ENCODE measurements at places on chromosomes 12 and 14.
A peak's percentile ranks its signal among the peaks of the same experiment; 100 is the strongest.

GRCh38 chr14:24051176-24051788 lies 527 bp upstream of the CARMIL3 start:
- peak; percentile 62 for DNase-seq

GRCh38 chr14:81408595-81408994 lies 8.5 kb upstream of the STON2 start:
- DNase-seq, result no peak

- DNase-seq, result no peak
Observed at GRCh38 chr14:75132382-75133086, 5.7 kb upstream of the NEK9 start.

DNA sequence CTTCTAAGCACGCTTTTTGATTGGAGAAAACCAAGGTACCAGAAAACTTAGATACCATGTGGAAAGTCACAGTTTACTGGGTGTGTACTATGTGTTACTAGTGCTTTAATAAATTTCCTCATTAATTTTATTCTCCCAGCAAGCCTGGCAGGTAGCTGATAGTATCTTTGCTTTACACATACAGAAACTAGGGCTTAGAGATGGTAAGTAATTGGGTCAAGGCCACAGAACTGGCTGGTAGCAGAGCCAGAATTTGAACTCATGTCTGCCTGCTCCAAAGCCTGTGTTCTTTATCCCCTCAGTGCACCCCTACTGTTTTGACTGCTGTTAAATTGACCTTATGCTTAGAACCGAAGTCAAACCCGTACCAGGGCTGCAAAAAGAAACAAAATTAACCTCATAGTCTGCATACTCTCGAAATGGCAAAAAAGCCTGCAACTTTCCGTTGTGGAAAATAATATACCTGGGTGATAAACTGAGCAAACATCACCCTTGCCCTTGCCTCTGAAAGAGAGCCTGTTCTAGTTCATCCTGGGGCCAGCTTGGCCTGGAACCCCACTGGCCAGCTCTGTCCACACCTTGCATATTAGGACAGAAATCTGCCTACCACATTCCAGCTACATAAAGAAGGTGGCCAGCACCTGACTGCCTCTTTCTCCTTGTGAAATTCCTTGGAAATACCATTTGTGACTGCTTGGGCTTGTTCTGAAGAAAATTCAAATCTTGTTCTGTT lies 118.9 kb downstream of the ETV6 start:
- no peak for DNase-seq

GRCh38 chr12:116071555-116072230 lies 205.8 kb downstream of the MED13L start:
- DNase-seq, result no peak

DNA sequence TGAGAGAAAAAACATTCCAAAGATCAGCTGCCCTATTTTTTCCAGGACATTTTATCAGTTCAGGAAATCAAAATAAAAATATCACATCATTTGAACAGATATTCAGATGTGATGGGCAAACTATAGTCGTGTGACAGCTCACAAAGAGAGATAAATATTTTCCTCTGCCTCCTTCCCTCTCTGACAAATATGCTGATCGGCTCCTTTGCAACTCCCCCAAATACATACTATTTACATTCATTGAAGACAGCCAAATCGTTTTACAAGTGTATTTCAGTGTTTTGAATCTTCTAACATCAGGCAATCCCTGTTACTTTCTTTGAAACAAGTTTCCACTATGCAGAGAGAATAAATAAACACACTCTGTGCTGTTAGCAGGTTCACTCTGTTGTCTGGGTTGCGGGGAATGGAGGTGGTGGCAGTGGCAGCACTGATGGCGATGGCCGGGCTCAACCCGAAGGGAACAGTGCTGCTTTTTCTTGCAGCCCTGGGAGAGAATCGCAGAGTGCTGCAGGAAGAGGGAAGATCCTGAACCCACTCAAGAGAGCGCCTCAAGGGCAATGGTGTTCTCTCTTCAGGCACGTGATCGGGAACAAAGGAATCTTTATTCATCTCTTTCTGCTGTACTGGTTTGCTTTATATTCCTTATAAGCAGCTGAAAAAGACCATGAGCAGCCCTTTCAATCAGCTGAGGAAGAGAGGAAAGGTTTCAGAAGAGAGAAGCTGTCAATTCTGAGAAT lies 142.5 kb downstream of the PHLDA1 start:
- DNase-seq, result peak; percentile 18

- no peak for DNase-seq
Observed at GRCh38 chr12:49933796-49934195, 16.7 kb upstream of the AQP2 start.

GRCh38 chr12:92229381-92229780 lies 83.7 kb upstream of the BTG1 start:
- no peak for DNase-seq

DNA sequence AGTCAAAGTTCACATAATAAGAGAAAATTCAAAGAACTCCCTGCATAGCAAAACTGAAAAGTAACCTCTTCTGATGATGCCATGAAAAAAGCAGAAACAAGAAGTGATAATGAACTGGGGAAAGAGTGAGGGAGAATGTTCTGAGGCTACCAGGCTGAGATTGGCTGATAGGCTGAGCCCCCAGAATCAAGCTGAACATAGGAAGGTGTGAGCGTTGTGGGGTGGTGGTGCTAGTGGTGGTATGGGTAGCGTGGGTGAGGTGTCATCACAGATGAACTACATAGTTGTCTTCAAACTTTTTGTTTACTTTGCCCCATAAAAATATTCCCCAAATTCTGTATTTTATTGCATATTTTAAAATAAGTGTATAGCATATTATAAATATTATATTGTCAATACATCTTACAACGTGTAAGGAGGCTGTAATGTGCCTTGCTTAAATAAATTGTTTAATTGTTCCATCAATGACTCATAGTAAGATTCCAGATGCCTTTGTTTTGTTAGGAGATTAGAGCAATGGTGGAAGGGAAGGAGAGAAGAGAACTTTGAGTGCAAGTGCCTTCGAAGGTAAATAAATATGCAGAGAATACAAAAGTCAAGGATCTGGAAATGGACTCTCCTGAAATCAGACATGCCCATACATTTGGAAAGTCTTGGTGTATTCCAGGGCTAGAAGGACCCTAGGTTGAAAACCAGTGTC lies 15.8 kb upstream of the CFAP54 start:
- DNase-seq, result no peak

DNA sequence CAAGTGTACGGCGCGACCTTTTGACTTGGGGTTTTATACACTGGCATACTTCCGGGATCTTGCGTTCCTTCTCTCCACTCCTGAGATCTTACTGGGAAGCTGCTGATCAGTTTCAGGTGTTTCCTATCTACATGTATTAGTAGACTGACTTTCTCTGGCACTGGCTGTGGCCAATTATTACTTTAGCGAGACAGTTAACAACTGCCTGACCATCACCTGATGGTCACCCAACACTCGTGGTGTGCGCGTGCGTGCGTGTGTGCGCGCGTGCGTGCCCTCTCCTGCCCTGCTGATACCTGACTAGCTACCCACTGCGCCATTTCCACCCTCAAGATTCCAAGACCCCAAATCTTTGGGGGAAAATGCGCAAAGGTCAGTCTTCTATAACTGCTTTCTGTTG lies 249.9 kb downstream of the AEBP2 start:
- no peak for DNase-seq

DNA sequence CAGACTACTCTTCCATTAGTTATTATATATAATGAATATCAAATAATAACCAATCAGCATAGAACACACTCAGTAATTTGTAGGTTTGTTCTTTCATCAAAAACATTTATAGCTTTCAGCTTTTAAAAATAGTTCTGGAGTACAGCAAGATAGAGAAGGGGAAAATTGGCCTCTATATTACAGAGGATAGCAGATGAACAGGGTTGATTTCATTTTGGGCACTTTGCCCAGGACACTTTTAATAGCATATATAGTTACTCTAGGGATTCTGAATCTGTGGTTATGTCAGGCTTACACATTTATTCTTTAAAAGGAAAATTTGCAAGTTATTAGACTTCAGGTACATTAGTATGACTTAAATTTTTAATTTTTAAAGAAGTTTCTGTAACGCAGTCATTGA lies 52.6 kb downstream of the IFT81 start:
- DNase-seq, result no peak

GRCh38 chr12:7001921-7002591 lies 16.2 kb downstream of the LPCAT3 start:
- DNase-seq, result no peak

DNA sequence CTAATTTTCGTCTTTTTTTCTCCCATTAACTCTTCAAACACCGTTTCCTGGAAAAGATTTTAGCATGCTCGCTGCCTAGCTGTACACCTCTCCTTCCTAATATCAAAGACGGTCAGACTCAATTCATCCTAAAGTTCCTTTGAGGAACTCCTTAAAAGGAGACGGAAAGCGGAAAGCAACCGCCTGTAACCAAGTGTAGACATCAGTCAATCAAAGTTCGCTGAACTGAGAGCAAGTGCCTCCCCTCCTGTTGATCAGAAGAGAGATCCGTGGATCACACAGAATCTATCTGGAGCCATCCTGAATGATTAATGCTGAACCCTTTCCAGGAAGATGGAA lies 412 bp upstream of the TEP1 start:
- no peak for DNase-seq

GRCh38 chr14:90553298-90553920 lies 156.6 kb downstream of the CALM1 start:
- DNase-seq, result no peak

DNA sequence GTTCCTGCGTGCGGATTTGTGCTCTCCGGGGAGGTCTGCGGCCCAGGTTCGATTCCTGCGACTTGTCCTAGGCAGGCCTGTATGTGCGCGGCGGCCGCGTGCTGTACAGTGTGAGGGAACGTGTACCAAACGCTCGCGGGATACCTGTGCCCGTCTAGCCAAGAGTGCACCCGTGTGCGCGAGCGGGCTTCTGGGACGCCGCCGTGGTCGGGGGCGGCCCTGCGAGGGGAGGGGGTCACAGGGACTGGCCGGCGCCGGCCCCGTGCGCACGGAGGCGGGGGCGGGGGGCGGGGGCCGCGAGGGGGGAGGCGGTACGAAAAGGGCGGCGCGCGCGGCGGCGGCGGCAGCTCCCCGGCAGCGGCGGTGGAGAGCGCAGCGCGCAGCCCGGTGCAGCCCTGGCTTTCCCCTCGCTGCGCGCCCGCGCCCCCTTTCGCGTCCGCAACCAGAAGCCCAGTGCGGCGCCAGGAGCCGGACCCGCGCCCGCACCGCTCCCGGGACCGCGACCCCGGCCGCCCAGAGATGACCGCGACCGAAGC lies at the start of gene DLK1:
DLK1 (plus strand) TSS at position 343 of the 536 bp plus-strand sequence; CDS start at position 520, 177 bp downstream.
- DNase-seq, result no peak

- no peak for DNase-seq
Observed at GRCh38 chr14:91341751-91342154, 75.9 kb downstream of the CCDC88C start.

GRCh38 chr12:23093488-23093887 lies 468.5 kb downstream of the ETNK1 start:
- no peak for DNase-seq

GRCh38 chr14:67665868-67666267 lies 8.6 kb downstream of the VTI1B start:
- DNase-seq, result no peak

- DNase-seq, result no peak
Observed at GRCh38 chr12:32140877-32141276, 34.2 kb downstream of the BICD1 start.

GRCh38 chr12:105369014-105369413 lies 38.5 kb downstream of the C12orf75 start:
- no peak for DNase-seq

GRCh38 chr12:115570069-115570777 lies 707.3 kb downstream of the MED13L start:
- DNase-seq, result no peak

DNA sequence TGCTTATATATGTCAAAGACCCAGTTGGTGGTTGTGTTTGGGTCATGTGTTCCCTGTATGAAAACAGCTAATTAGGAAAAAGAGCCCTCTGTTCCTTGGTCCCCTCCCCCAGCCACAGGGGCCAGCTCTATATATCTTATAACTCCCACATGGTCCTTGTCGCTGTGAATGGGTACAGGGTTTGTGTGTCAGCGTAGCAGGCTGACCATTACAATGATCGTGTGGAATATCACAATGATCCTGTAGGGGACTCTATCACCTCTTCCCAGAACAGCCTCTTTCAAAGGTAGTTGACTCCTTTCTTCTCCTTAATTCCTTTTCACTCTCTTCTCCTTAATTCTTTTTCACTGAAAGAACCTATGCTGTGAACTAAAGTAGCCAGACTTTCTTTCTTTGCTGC lies 51.6 kb upstream of the RIC8B start:
- no peak for DNase-seq

GRCh38 chr12:93226361-93226760 lies 151.4 kb upstream of the NUDT4 start:
- DNase-seq, result no peak

GRCh38 chr12:6754411-6754810 lies 1.5 kb upstream of the MLF2 start:
- no peak for DNase-seq

DNA sequence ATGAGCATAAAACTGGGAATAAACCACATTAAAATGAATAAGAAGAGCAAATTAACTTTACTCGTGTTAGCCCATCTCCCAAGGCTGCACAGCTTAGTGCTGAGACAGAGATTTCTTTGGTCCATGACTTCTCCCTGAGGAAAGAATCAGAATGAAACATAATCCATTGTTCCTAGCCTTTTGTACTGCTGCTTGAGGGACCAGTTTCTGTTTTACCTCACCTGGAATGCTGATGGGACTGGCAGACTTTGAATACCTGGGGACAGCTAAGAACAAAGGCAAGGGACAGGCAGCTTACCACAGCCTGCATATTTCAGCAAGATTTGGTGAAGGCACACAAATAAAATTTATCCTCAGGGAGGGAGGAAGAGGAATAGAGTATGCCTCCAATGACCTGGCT lies 401.6 kb downstream of the CCDC91 start:
- no peak for DNase-seq

DNA sequence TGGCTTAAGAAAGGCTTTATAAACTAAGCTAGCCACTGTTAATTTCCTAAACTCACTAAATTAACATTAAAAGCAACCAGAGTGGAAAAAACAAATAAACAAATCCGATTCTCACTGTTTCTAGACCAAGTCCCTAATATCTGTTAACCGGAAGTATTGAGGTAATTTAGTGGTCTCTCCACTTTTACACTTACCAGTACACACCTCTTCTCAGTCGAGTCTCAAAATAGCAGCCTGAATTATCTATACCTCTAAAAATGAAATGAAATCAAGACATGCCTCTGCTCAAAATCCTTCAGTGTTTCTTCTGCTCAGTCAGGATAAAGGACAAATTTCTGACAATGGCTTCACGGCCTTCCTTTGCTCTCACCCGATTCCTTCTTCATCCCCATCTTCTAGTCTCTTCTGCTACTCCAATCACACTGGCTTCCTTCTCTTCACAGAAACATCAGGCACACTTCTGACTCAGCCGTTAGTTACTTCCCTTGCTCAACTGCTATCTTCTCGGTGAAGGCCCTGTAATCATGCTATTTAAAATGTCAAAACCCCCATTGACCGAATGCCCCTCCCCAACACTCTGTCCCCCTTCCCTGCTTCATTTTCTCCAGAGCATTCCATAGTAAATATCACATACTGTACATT lies 161.3 kb downstream of the KITLG start:
- no peak for DNase-seq

GRCh38 chr14:72616294-72616693 lies 277.6 kb downstream of the DPF3 start:
- DNase-seq, result no peak

Measured in hypothalamus (tissue), 51 donors.